Activated CD8-positive, alpha-beta memory T cell treated with anti-CD3 and anti-CD28 coated beads for 1 hour (primary cell): ENCODE measurements at places on chromosomes 5 and 9.

- no peak for DNase-seq
Observed at GRCh38 chr5:163473635-163474243, 13.3 kb downstream of the HMMR start.

DNA sequence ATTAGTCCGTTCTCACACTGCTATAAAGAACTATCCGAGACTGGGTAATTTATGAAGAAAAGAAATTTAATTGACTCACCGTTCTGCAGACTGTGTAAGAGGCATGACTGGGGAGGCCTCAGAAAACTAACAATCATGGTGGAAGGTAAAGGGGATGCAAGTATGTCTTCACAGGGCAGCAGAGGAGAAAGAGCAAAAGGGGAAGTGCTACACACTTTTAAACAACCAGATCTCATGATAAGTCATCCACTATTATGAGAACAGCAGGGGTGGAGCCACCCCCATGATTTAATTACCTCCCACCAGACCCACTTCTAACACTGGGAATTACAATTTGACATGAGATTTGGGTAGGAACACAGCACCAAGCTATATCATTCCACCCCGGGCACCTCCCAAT, 26.6 kb downstream of the FST start:
- no peak for DNase-seq

GRCh38 chr9:13377171-13377925, 97.9 kb upstream of the MPDZ start:
- no peak for DNase-seq

DNA sequence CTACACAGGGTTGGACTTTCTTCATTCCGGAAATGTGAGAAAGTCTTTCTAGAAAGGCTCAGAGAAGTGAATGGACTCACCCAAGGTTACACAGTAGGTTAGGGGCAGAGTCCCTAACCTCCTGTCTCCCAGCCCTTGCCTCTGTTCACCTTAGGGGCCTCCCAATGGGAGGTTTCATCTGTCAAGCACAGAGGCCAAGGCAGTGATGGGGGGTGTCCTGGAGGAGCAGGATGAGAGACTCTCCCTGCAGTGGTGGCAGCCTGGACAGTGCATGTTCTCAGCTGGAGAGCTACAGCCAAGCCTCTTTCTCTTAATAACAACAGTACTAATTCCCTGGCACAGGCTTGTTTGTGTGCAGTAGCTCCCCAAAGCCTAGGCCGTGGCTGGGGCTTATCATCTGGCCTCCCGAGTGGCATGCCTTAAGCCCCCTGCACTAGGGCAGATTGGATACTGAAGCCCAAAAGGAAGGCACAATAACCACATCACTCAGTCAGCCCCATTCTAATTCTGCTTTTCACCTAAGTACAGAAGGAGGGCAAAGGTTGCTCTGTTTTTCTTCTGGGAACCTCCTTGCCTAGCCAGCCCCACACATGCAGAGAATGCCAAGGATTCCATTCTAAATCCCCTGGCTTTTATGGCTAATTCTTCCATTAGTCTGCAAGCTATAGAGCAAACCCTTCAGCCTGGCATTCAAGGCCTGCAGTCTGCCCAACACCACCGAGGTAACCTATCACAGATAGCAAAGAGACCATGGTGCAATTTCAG, 50.2 kb upstream of the XPA start:
- DNase-seq: no peak

- no peak for DNase-seq
Observed at GRCh38 chr5:67305913-67306710, 109.5 kb upstream of the CD180 start.
